GM12892 (cell line): ENCODE measurements at places on chromosomes 2 and 18.

DNA sequence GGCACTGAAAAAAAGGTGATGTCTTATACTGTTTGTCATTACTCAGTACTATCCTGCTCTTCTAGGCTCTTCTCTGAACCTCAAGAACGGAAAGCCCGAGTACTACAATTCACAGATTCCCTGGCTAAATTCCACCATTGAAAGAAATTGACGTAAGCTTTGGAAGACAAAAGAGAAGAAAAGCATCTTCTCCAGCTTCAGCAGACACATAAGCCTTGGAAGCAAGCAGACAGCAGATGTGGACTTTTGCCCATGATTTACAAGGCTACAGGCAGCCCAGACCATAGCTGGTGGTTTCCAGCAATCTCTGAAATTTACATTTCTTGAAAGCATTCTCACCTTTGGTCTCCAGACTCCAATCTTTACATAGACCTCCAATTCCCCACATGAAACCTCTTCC is 289.0 kb downstream of the C1D start:
- no peak for DNase-seq

DNA sequence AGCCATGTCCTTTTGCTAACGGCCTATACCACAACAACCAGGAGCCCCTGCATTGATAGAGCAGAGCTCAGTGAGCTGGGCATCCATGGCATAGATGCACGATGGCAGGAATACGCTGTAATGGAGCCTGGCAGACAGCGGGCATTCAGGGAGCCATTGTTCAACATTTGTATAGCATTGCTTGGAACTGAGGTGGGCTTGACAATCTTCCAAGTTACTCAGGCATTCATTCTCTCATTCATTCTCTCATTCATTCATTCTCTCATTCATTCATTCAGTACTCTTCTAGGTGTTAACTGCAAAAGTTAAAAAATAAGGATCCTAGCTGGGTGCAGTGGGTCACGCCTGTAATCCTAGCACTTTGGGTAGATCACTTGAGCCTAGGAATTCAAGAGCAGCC is 62.7 kb downstream of the MYOM1 start:
- DNase-seq, result no peak

DNA sequence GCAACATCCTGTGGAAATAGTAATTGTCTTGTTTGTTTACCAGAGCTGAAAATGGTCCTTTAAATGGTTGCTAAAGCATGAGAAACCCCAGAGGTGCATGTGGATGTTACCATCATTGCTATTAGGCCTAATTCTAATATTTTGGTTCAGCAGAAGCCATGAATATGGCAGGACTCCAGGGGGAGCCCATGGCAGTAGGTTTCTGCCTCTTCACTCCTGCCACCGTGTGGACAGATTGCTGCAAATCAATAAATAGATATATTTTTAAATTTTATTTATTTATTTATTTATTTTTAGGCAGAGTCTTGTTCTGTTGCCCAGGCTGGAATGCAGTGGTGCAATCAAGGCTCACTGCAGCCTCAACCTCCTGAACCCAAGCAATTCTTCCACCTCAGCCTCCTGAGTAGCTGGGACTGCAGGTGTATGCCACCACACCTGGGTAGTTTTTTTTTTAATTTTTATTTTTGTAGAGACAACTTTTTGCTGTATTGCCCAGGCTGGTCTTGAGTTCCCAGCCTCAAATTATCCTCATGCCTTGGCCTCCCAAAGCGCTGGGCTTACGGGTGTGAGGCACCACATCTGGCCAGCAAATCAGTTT is 54.9 kb upstream of the CAPN13 start:
- peak; percentile 23 for DNase-seq

DNA sequence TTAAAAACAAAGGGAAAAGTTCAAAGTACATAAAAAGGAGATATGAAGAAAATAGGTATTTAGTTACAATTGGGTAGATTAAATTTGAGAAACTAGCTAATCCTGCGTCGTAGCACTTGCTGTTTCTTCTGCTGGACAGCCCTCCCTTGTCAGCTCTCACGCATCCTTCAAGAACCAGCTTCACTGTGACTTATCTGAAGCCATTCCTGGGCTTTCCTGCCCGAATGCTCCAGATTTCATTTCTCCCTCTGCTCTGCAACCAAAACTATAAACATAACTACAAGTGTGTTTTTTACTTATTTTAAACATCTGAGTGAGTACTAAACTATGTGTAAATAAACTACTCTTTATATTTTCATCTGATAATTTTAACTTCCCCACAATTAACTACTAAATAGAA is 149.2 kb downstream of the MTCL1 start:
- DNase-seq, result no peak

DNA sequence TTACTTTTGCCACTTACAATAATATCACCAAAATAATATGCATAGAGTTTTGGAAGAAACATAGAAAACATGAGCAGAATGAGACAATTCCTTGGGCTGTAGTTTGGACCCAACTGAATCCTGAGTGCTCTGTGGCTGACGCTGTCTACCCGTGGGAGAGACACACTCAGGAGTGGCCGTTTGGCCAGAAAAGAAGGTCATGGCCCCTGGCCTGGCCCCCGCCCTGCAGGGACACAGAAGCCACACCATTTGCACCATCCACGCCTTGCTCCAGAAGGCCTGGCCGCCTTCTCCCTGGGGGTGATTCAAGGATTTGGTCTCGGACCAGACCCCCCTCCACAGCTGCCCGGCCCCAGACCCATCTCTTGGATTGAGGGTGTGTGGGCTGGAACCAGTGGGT is 6.4 kb upstream of the D2HGDH start:
- no peak for DNase-seq

GRCh38 chr2:173251225-173251624 is 103.4 kb upstream of the CDCA7 start:
- no peak for DNase-seq

GRCh38 chr18:33696332-33697162 is 118.5 kb downstream of the ASXL3 start:
- DNase-seq, result no peak

DNA sequence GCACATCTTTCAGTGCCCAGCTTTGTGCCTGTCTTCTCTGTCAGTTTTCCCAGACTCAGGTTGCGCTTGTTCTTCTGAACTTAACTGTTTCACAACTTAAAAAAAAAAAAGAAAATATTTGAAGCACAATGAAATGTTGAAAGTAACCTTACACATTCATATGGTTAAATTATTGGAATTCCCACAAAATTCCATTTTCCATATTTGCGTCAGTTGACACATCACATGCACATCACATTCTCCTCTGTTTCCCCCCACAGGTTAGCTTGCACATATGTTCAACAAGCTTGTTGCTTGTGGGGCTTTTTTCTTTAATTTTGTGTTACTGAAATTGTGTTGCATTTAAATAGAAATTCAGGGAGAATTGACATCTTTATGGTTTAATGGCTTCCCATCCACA is 8.3 kb downstream of the MYO1B start:
- no peak for DNase-seq

DNA sequence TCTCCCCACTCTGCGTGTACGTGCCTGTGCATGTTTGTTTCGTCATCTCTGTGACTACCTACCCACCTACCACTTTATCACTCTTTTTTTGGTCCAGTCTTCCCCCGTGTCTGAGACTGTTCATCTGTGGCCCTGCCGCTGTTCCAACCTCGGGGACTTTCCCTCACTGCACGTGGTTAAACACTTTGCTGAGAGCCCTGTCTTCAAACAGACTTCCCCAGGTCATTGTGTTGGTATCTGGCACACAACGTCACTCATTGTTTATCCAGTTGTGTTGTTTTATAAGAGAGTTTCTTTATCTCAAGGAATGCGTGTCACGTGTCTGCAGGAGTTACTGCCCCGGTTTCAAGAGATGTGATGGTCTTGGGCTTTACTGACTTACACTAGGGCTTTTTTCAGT is 262.0 kb upstream of the RASGRP3 start:
- DNase-seq, result no peak

GRCh38 chr18:45939236-45939635 is 27.9 kb downstream of the EPG5 start:
- no peak for DNase-seq

- DNase-seq, result no peak
Measured at GRCh38 chr2:104416339-104417000, 437.4 kb upstream of the POU3F3 start.

- peak; percentile 3 for DNase-seq
Measured at GRCh38 chr2:18178736-18179349, 300.4 kb downstream of the KCNS3 start.

DNA sequence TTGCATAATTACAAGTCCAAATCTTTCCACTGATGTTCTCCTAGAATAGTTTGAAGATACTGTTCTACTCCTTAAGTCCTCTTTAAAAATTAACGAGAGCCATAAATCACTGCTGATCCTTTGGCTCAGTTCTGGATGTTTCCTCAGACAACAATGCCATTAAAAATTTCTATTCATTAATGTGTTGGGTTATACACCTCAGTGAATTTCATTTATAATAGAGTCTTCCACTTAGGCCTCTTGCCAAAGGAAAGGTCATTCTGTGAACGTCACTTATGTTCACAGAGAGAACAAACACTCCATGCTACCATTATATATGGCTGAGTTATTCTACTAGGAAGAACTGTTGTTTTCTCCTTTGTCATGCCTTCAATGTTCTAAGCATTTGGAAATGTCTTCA is 1472.3 kb upstream of the CELF4 start:
- no peak for DNase-seq

DNA sequence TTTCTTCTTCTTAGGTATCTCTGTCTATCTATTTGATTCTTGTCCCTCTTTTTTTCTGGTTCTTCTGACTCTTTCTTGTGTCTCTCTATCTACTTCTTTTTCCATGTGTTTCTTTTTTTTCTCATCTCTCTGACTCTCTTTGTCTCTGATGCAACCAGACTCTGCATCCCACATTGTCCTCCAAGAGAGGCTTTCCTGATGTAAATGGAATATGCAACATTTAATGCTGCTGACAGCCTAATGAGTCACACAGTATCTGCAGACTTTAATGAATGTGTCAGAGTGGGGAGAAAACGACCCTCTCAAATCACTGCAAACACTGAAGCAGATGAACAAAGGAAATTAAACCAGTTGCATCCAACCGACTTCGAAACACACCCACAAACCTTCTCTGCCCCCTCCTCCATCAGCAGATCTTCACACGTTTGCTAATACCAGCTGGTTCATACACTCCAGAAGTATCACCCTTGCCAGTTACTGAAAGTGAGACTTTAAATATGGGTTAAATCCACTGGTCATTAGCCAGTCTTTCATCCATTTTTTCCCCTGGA is 351.5 kb downstream of the TXNL1 start:
- no peak for DNase-seq

- DNase-seq, result no peak
Measured at GRCh38 chr2:110904779-110905148, 172.4 kb downstream of the ACOXL start.

GRCh38 chr2:7060156-7060555 is 142.9 kb downstream of the RNF144A start:
- DNase-seq, result no peak

DNA sequence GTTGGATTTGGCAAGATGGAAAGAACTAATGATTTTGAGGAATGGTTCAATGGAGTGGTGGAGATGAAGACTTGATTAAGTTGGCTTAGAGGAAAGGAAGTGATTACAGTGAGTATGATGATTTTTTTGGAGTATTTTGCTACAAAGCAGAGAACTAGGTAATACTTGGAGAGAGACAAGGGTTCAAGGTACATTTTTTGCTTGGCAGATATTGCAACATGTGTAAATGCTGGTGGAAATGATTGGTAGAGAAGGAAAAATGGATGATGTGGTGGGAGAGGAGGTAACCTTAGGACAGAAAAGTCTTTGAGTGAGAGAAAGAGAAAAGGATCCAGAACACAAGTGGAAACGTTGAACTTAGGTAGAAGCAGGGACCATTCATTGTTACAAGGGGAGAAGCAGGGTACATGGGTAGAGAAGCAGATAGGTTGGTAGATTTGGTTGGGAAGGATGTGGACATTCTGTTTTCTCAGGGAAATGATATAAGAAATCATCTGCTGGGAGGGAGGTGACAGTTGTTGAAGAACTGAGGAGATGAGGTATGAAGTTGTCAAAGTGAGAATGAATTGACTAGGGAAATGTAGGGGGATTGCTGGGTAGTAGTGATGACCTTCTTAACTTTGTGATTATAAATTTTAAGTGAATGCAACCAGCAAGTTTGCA is 6.5 kb downstream of the EHBP1 start:
- no peak for DNase-seq

DNA sequence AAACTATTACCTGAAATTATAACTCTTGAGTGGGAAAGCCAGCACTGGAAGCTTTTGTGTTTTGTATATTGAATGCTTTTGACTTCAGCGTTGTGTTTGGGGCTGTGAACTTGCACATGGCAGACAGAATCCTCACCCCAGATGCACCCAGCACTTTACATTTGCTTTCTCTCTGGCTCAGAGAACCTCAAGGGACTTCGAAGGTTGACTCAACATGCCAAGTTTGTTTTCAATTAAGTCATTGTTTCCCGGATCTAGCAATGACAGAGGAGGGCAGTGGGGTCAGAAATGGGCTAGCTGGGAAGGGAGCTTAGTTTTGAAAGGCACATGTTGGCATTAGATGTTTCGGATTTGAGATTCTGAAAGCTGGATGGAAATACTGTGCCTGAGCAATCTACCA is 22.4 kb downstream of the TET3 start:
- no peak for DNase-seq

DNA sequence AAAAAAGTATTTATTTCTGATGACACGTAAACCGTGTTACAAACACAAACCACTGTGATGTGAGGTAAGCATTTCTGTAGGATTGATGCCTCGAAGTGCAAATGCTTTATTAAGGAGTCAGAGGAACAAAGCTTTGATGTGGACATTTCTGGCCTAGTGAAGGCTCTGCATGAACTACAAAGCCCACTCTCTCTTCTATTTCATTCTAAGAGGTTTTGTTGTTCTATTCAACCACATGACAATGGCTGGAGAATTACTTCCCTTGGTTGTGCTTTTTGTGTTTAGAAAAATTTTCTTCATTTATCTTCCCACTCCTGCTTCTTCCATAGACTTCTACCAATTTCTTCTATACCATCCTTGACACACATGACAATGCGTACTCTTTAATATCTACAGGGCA is 125.7 kb upstream of the CCDC195 start:
- DNase-seq, result no peak

- no peak for DNase-seq
Measured at GRCh38 chr2:100437751-100438150, 20.3 kb upstream of the CHST10 start.

DNA sequence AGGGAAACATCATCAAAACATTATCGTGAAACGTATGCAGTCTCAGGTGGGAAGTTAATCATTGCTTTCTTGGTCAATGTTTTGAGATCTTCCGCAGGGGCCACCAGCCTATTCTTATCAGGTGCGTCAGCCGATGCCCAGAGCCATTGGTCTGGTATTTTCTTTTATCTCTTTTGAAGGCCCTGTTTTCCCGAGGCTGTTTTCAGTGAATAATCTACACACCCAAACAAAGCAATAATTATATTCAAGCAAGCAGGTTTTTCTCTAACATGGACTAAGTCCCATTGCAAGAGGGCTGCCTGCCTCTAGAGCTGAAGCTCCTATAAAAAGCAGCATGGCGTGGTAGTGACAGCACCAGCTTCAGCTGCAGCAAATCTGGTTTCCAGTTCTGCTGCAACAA is 430.0 kb upstream of the ID2 start:
- no peak for DNase-seq

GRCh38 chr18:23209796-23210195 is 74.5 kb downstream of the CABLES1 start:
- DNase-seq, result no peak

- DNase-seq, result no peak
Measured at GRCh38 chr2:9008951-9009664, 5.6 kb upstream of the MBOAT2 start.

- peak; percentile 67 for DNase-seq
Measured at GRCh38 chr18:5890331-5891183, 4.8 kb downstream of the TMEM200C start.
